ENCODE measurements at places on chromosomes 2 and 18.
A peak's percentile ranks its signal among the peaks of the same experiment; 100 is the strongest.

GRCh38 chr2:130390460-130391057, 34.7 kb downstream of the PTPN18 start:
- no peak for DNase-seq

GRCh38 chr2:10282611-10283105, 20.0 kb upstream of the HPCAL1 start:
- no peak for DNase-seq

GRCh38 chr2:65652066-65652465, 219.7 kb upstream of the SPRED2 start:
- no peak for DNase-seq

GRCh38 chr2:239143858-239144712, 256.7 kb downstream of the HDAC4 start:
- DNase-seq = peak; percentile 14

GRCh38 chr2:149169656-149170055, 131.2 kb downstream of the LYPD6B start:
- DNase-seq = no peak

DNA sequence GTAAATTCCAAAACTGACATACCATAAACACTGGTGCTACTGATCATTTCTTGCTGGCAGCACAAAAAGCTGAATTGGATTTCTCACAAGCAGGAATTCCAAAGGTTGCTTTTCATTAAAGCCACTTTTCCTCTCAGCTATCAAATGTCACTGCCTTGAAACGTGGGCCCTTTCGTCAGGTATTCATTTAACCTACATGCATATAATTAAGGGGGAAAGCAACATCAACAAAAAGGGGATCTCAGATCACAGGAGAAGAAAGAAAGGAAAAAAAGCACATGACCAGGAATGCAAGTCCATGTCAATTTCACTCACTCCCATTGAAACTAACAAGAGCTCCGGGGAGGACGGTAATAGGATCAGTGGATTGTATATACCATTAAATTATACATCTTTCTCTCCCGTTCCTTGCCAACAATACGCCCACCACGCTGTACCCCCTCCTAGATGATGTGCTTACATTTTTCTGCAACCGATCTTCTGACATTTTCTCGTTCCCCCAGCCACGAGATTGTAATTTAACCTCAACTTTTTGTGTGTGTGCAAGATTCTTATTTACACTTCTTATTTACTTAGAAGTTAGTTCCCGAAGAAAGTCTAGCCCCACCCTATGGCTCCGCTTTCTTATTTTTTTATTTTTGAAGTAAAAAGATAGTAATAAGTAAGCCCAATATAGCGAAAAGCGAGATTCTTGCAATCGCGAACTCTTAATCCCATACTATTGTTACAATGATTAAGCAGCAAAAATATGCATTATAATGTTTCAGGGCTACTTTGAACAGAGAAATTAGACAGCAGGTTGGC, 725 bp downstream of the FIGN start:
- no peak for DNase-seq

DNA sequence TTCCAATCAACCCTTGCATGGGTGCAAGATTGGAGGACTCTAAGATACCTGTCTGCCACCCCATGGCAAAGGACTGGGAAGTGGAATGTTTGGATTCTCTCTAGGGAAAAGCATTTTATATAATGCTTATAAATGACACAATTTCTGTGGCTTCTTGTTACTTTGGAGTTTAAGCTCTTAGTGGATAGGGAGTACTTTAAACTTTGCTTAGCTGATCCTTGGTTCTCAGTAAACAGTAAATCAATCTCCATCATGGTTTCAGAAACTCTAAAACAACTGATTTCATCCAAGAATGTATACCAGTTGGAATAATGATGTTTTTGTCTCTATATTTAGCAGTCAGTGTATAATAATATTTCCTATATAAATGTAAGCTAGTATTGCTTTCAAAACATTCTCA, 14.1 kb upstream of the FAM228A start:
- no peak for DNase-seq

- DNase-seq = no peak
Observed at GRCh38 chr2:173048897-173049661, 26.6 kb upstream of the MAP3K20 start.

DNA sequence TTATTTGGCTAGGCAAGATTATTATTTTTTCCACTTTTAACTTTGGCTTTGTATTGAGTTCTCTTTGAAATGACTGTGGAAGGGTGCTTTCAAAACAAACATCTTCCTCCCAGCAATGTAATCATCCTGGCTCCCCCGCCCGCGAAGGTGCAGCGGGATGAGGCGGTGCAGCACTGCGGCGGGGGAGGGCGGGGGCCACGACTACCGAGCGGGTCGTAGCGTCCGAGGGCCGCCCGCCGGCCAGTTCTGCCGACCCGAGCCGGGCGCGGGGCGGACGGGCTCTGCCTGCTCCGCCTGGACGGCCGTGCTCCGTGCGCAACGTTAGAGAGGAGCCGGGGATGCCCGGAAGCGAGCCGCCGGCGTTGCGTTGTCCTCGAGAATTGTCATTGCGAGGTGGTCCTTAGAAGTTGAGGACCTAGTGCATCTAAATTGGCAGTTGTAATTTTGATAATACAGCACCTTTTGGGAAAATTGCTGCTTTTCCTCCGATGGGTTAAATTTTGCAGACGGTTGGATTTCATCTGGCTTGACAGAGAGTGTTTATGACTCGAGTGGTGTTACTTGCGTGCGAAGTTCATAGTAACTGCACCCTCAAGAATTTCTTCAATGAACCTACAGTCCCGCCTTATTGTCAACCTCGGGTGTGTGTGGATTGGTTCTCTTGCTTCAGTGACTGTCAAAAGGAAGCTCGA, 1.1 kb downstream of the EPC2 start:
- peak; percentile 91 for DNase-seq

- DNase-seq = no peak
Observed at GRCh38 chr18:63306819-63307550, 12.6 kb downstream of the BCL2 start.

DNA sequence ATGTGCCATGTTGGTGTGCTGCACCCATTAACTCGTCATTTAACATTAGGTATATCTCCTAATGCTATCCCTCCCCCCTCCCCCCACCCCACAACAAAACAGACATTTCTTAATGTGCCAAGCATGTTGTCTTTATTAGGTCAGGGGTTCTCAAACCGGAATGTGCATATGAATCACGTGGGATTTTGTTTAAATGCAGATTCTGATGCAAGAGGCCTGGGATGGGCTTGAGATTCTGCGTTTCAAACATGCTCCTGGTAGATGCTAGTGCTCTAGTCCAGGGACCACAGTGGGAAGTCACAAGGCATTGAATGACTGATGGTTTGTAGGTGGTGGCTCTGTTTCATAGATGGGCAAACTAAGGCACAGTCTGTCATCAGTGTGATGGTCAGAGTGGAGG, 184.7 kb downstream of the SMAD7 start:
- no peak for DNase-seq

DNA sequence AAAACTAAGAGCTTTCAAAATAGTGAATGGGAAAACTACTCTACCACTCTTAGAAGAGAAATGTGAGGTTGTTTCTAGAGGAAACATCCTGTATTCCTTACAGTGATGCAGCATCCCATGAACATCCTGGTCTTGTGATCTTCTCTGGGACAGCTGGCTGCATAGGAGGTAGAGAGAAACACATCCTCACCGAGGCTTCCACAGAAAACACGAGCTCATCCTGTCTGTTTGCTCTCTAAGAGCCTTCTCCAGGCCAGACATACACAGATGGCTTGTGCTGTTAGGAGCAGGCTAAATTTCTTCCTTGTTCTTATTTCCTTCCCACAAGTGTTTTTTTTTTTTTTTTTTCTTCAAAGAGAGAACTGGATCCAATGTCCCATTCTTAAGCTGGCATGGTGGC, 14.7 kb upstream of the FZD7 start:
- no peak for DNase-seq

GRCh38 chr2:234544659-234545611, 48.1 kb upstream of the ARL4C start:
- DNase-seq = peak; percentile 65

DNA sequence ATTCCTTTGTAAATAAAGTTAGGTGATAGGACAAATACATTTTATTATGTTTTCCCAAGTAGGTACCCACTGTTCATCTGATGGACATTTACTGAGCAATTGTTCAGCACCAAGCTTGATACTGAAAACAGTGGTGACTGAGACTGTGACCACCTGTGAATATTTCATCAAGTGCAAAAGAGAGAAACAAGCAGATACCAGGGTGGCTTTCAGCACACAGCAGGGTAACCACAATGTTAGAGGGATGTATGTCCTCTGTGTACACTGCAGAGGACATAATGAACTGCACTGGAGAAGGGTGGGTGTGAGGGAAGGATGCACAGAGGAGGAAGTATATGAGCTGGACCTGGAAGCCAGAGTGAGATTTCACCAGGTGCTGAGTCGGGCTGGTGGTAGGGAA, 411.8 kb downstream of the RAD51AP2 start:
- no peak for DNase-seq

GRCh38 chr2:120253021-120253882, 600 bp downstream of the RALB start:
- DNase-seq = peak; percentile 15

GRCh38 chr2:195322324-195322723, 334.7 kb upstream of the SLC39A10 start:
- DNase-seq = no peak

- DNase-seq = no peak
Observed at GRCh38 chr2:233674995-233675394, 3.3 kb downstream of the UGT1A9 start.

GRCh38 chr18:32701313-32701712, 71.5 kb downstream of the KLHL14 start:
- no peak for DNase-seq

DNA sequence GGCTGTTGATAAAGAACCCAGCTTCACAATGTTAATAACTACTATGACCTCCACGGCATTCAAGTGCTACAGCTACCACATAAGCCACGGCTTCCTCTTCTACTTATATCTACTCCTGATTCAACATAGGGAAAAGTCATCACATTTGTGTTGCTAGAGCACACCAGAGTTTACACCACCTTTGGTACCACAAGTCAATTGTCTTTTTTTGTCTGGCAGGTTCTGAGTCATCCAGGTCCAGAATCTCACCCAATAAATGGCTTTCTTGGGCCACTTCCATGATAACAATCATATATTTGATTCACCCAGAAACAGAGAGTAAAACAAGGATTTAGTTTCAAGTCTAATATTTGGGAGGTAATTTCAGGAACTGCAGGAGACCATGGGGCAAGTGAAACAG, 480.2 kb downstream of the TMX3 start:
- no peak for DNase-seq

DNA sequence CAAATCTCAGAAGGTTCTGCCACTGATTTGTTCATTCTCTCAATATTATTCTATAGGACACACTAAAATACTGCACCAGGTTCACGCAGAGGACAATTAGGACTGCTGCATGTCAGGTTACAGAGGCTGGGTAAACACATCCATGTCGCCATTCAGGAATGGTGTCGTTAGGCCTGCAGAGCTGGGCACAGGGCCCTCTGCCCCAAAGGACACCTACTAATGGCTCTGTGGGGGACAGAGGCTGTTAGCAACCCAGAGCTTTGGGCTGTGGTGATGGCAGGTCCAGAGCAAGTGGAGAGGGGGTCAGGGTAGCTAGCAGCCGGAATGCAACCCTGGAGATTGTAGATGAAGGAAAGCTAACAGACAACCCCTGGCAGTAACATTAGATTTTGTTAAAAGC, 115.9 kb downstream of the TTC32 start:
- DNase-seq = no peak

GRCh38 chr18:32469190-32469651, 1.5 kb downstream of the GAREM1 start:
- DNase-seq = no peak
